ENCODE measurements at places on chromosomes 1 and 21. TPM values are rescaled to one million over a fixed set of nuclear protein-coding genes. Genes with fewer than 3 reads are reported as not detected.

The TSPAN1 gene
- total RNA-seq: 0.20 TPM

The RIMKLA gene
- not detected for total RNA-seq

The PHC2 gene
- total RNA-seq: 135 TPM

The STMN1 gene
- 57.0 TPM for total RNA-seq

The SLC6A9 gene
- total RNA-seq: 1.2 TPM

The OR6K3 gene
- total RNA-seq: not detected

The ELAPOR1 gene
- total RNA-seq: under 0.01 TPM

The LRRC7 gene
- not detected for total RNA-seq

The SERTAD4 gene
- total RNA-seq: 0.20 TPM

The PEF1 gene
- total RNA-seq: 68.8 TPM

The TRIM17 gene
- total RNA-seq: not detected

The OR2L2 gene
- total RNA-seq: under 0.01 TPM

The RIMS3 gene
- under 0.01 TPM for total RNA-seq

The CAPN9 gene
- not detected for total RNA-seq

The KDF1 gene
- total RNA-seq: not detected

The RXRG gene
- total RNA-seq: not detected

The TNNT2 gene
- total RNA-seq: not detected

The HMCN1 gene
- 15.4 TPM for total RNA-seq

The LIN28A gene
- total RNA-seq: not detected

The RBP7 gene
- not detected for total RNA-seq

The CXADR gene
- 0.59 TPM for total RNA-seq

The CELA2A gene
- total RNA-seq: not detected

The NID1 gene
- total RNA-seq: 160 TPM

The KCNK2 gene
- 8.6 TPM for total RNA-seq

The HES4 gene
- not detected for total RNA-seq
